ENCODE measurements at places on chromosomes 7 and 10. TPM values are rescaled to one million over a fixed set of nuclear protein-coding genes. Genes with fewer than 3 reads are reported as not detected.

PON1 gene
- total RNA-seq = not detected

DNA sequence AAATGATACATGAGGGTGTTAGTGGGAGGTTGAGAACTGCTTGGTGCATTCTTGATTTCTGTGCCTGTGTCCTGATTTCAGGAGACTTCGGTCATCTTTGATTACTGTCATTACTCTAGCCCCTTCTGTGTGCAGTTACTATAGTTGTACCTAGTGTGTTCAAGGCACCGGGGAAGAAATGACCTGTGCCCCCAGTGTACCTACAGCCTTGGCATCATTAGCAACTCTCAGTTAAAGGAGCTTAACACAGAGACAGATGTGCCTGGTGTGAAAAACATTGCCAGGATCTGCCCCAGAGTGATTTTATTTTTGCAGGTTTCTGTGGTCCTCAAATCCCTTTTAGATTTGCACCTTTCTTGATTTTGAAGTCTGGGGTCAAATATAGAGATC is 62.2 kb downstream of the ARID5B start:
- H3K4me1 ChIP-seq = peaks cover 74% of the 10 kb centered on the region
- DNase-seq = no peak
- H3K4me3 ChIP-seq = peak overlapping the region; percentile 48
- H3K27me3 ChIP-seq = no peaks in the 10 kb centered on the region

UPK3B gene
- total RNA-seq = 0.62 TPM

DNA sequence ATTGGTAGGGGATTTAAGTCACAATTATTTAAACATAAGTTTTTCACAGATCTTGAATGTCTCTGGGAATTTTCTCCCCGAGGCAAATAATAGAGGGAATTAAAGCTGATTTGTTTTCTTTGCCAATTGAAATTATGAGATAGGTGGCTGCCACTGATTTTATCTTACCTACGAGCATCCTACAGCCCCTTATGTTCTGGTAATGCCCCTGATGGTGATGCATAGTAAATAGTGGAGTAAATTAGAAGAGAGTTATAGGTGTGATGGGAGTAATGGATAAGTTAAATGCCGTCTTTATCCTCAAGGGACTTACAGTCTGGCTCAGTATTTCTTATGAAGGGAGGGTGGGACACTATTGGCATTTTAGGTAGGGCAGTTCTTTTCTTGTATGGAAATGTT is 58.1 kb downstream of the HDAC9 start:
- H3K27ac ChIP-seq = no peak overlapping the region
- H3K36me3 ChIP-seq = no peaks in the 10 kb centered on the region

- H3K27ac ChIP-seq = no peak overlapping the region
- DNase-seq = peak; percentile 35
- H3K4me1 ChIP-seq = no peaks in the 10 kb centered on the region
- H3K27me3 ChIP-seq = no peaks in the 10 kb centered on the region
Observed at GRCh38 chr7:158422887-158423560, 164.6 kb downstream of the PTPRN2 start.

TRPV5 gene
- total RNA-seq = not detected

SLC26A5 gene
- total RNA-seq = not detected

LBX1 gene
- not detected for total RNA-seq

CYP2E1 gene
- total RNA-seq = 6.3 TPM

LIPF gene
- not detected for total RNA-seq

- H3K36me3 ChIP-seq = peaks cover 2% of the 10 kb centered on the region
- no peak for DNase-seq
- no peaks in the 10 kb centered on the region for H3K27me3 ChIP-seq
- no peak overlapping the region for H3K27ac ChIP-seq
- H3K4me3 ChIP-seq = no peak overlapping the region
- H3K4me1 ChIP-seq = no peaks in the 10 kb centered on the region
Observed at GRCh38 chr10:104089621-104090020, 3.9 kb upstream of the COL17A1 start.

DNA sequence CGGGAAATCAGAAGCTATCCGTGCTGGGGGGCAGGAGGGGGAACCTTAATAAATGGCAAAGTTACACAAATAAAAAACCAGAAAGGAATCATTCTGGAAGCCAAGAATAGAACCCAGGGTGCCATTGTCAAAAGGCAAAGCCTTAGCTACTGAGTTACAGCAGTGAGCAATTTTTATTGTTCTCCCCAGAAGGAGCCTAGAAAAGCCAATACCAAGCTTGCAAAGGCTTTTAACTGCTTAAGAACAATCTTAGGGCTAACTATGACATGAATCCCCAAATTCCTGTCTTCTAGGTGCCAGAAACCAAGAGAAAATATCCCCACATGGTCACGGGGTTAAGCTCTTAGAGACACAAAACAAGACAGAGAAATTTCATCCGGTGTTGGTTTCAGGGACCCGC is 482.7 kb downstream of the CCSER2 start:
- H3K27me3 ChIP-seq = no peaks in the 10 kb centered on the region
- no peak for DNase-seq
- H3K4me1 ChIP-seq = no peaks in the 10 kb centered on the region
- peaks cover 3% of the 10 kb centered on the region for H3K36me3 ChIP-seq
